ENCODE measurements at places on chromosomes 5 and 9.
A peak's percentile ranks its signal among the peaks of the same experiment; 100 is the strongest.

GRCh38 chr5:139903795-139904565, 108.4 kb downstream of the PSD2 start:
- DNase-seq = no peak

GRCh38 chr5:145629047-145629446, 206.1 kb downstream of the PRELID2 start:
- no peak for DNase-seq

GRCh38 chr9:120717176-120717575, 2.9 kb upstream of the MEGF9 start:
- no peak for DNase-seq

DNA sequence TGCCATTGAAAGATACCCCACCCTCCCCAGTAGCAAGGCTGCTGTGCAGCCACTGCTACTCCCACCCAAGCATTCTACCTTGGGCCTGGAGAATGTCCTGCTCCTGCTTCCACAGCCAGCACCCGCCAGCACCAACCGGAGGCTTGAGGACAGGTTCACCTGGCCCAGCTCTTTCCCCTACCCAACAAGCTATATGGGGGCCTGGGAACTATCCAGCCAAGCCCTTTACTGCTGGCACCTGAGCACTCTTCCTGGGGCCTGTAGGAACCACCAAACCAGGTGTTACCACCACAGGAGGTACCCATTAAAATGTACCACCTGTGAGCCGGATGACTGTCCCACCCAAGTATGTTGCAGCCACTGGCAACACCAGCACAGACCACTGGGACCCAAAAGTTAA, 86.1 kb upstream of the GHR start:
- DNase-seq = no peak

GRCh38 chr9:95874989-95875304, 544 bp upstream of the ERCC6L2 start:
- DNase-seq = peak; percentile 50

DNA sequence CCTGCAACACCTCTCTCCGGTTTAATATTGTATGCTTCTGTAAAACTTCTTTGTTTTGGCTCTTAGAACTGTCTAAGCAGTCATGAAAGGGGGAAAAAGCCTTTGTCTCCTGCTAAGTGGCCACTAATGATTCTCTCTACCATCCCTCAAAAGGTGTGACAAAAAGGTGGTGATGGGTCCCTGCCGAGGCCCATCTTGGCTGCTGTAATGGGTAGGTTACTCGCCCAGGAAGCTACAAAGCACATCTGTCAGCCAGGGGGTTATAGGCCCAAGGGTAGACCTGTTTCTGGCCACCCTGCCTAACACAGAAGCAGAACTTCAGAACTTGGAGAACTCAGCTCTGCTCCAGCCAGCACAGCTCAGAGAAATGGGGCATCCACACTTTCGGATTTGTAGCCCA, 1.6 kb downstream of the FAM219A start:
- DNase-seq = no peak

DNA sequence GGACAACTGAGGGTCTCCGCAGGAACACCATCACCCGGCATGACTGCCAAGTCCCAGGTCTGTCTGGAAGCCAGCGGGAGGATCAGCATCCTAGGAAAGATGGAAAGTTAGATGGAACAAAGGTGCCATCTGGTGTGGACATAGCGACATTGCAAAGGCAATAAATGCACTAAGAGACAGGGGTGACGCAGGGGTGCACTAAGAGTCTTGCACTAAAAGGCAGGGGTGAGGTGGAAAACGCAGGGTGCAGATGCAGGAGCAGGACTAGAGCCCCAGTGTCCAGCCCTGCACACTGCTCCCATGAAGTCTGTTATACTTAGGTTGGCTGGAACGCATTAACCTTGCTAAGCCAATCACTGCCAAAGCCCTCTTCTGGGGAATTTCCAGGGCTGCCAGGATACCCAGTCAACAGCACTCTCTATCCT, 15.5 kb downstream of the ATOX1 start:
- no peak for DNase-seq

Data from activated CD4-positive, alpha-beta T cell treated with anti-CD3 and anti-CD28 coated beads, Interleukin-2, amount 50 U/mL, for 24 hours (primary cell).